ENCODE measurements at places on chromosomes 2 and 18.

GRCh38 chr2:163626639-163627109 lies 109.1 kb downstream of the FIGN start:
- no peak for DNase-seq

DNA sequence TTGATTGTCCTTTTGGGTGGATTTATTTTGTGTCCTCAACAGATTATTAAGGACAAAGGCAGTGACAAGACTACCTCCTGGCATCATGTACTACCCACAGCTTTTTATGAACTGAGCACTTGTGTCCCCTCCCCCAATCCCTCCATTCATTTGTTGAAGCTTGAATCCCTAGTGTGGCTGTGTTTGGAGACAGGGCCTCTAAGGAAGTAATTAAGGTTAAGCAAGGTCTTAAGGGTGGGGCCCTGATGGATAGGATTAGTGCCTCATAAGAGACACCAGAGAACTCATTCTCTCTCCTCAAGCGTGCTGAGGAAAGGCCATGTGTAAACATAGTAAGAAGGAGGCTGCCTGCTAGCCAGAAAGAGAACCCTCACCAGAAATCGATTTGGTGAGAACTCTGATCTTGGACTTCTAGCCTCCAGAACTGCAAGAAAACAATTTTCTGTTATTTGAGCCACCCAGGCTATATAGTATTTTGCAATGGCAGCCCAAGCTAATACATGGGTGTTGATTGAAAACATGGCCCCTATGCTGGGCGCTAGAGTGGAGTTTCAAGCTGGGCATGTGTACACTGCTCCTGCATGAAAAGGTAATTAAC lies 3.4 kb upstream of the MAP4K4 start:
- no peak for DNase-seq

DNA sequence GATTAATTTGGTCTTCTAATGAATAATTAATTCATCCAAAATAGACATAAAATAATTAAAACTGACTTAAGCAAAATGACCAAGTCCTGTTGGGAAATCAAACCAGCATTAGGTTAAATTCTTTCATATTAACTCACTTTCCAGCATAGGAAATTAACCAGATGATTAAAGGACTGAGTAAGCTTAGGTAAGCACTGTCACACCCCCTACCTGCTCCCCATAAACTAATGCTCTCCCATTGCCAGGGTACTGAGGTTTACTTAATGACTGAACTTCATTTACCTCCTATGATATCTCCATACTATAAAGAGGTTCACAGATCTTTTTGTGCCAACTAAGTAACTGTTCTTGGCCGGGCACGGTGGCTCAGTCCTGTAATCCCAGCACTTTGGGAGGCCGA lies 13.7 kb downstream of the DSC2 start:
- DNase-seq = no peak

DNA sequence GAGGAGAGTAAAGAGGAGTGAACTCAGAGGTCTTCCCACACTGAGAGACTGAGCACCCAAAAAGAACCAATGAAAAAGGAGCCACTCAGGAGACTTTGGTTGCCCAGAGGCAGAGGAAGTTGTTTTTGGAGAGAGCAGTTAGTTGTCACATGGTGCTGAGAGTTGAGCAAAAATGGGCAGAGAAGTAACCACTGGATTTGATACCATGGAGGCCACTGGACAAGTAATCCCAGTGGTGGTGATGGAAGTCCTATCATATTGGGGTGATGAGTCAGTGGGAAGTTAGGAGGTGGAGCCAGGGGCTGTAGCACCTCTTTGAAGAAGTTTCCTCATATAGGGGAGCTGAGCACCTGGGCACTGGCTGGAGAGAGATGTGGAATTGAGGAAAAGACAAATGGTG lies 235.8 kb downstream of the TPGS2 start:
- peak; percentile 31 for DNase-seq

DNA sequence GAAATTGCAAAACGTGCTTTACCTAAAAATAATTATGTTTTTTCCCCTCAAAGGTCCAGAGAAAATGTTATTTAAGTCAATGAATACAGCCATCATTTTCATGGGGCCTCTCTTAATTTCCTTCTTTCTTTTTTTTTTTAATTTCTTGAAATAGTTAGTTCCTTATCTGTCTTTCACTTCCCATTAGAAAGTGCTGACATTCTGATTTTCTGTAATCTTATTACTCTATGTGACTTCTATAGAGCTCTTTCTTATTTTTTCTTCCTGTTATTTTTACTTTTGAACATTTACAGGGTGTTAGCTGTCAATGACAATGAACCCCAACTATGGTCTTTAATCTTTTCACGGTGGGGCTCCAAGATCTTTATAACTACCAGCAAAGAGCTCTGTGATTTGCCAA lies 30.0 kb downstream of the CTLA4 start:
- DNase-seq = no peak

GRCh38 chr2:43759195-43759594 lies 14.6 kb upstream of the DYNC2LI1 start:
- DNase-seq = peak; percentile 74

- DNase-seq = no peak
Observed at GRCh38 chr2:165240916-165241315, 1.7 kb downstream of the SCN2A start.

GRCh38 chr2:183035954-183036669 lies 2.1 kb downstream of the NCKAP1 start:
- no peak for DNase-seq

GRCh38 chr2:166491461-166491860 lies 2.6 kb downstream of the SCN7A start:
- DNase-seq = no peak

DNA sequence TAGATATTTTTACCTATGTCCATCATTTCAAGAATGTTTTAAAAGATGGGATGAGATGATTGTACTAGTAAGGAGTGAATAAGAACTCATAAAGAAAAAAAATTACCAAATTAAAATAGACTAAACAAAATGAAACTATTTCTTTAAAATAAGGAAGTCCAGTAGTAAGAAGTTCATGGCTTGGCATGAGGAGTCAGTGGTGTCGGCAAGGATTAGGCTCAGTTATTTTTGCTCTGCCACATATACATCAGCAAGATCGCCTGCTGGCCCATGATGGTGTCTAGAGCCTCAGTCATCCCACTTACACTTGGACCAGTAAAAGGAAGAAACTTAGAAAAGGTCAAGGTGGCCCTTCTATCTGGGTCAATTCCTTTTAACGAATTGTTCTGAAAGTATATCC lies 300.9 kb upstream of the SLC8A1 start:
- no peak for DNase-seq

GRCh38 chr18:3610813-3611212 lies 160.8 kb downstream of the TGIF1 start:
- DNase-seq = no peak

- DNase-seq = peak; percentile 94
Observed at GRCh38 chr2:128362889-128363228, 44.2 kb upstream of the HS6ST1 start.

- DNase-seq = peak; percentile 61
Observed at GRCh38 chr18:23237524-23238151, 102.4 kb downstream of the CABLES1 start.

DNA sequence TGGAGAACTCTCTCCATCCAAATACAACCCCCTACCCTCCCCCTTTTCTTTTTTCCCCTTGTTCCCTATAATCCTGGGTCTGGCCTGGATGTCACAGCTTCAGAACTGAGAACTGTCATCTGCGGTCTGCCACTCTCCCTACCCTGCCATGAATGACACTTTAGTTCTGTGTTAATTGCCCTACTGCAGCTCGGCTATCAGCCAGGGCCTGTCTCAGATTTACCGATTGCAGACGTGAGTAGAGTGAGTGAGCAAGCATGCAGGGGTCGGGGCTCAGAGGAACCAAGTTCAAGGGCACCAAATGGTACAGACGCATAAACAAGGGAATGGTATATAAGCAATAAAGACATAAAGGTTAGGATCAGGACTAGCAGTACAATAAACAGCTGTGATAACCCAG lies 967.8 kb downstream of the BCL11A start:
- DNase-seq = no peak

DNA sequence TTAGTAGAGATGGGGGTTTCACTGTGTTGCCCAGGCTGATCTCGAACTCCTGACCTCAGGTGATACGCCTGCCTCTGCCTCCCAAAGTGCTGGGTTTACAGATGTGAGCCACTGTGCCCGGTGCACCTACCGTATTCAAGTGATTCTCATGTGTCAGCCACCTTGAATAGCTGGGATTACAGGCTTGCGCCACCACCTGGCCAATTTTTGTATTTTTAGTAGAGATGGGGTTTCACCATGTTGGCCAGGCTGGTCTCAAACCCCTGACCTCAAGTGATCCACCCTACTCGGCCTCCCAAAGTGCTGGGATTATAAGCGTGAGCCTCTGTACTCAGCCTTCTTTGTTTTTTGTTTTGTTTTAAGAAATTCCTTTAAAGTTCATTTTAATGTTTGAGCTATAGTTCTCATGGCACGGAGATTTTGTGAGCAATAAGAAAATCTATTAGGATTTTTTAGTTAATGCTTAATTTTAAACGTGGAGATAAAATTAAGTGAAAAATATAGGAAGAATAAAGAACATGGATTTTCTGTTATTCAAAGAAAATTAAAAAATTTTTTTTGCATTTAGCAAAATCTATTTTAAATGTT lies 242.6 kb downstream of the PHLPP1 start:
- peak; percentile 41 for DNase-seq

DNA sequence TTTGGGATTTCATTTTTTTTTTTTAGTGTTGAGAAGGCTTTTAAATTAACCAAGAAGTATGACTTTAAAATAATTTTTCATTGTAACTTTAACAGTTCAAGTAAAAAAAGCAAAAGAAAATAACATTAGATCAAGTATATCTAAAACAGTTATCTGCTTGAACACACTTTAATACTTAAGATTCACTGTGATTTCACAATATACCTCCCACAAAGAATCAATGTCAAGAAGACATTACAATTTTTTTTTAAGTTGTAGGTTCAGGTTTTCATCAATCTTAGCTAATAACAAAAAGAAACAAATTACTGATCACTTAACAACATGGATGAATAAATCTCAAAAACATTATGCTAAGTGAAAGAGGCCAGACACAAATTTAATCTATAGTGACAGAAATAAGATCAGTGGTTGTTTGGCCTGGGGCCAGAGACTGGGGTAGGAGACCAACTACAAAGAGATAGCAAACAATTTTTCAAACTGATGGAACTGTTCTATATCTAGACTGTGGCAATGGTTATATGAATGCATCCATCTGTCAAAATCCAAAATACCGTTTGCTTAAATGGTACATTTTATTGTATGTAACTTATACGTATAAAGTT lies 74.8 kb upstream of the FRZB start:
- DNase-seq = no peak

DNA sequence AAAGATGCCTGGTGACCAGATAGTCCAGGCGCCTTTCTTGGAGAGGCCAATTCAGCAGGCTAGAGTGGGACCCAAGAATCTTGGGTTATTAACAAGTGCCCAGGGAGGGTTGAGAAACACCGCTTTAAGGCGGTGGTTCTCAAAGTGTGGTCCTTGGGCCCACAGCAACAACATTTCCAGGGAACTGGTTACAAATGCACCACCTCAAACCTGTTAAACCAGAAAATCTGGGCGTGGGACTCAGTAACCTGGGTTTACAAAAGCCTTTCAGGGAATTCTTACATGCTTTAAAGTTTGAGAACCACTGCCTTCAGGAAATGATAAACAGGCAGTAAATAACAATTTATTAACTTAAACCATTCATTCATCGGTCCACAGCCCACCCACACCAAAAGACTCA lies 92.5 kb downstream of the SP3 start:
- DNase-seq = no peak

DNA sequence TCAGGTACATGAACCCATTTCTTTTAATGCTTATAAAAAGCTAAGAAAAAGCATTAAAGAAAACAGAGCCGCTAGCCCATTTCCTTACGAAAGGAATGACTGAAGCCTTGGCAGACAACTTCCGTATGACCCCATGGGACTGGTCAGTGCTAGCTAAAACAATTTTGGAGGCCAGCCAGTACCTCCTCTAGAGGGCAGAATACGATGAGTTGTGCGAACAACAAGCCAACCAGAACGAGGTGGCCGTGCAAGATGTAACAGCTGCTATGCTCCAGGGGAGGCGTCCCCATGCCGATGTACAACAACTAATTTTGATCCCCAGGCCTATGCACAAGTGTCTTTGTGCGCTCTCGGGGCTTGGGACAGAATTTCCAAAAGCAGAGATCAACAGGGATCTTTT lies 16.7 kb downstream of the MAP3K2 start:
- no peak for DNase-seq

DNA sequence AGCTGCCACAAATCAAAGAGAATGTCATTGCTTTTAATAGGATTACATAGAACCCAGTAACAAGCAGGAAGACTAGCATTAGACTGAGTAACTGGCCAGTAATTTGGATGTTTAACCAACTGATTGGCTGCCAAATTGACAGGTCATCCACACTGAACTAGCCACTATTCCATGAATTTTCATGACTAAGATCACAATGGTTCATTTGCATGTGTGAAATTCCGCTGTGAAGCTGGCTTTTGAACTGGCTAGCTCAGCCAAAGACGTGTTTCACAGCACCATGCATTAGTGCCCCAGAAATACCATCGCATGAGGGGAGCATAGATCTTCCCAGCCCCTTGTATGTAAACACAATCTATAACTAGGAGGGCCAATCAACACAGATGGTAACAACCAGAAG lies 649.8 kb downstream of the ARHGAP15 start:
- peak; percentile 71 for DNase-seq

DNA sequence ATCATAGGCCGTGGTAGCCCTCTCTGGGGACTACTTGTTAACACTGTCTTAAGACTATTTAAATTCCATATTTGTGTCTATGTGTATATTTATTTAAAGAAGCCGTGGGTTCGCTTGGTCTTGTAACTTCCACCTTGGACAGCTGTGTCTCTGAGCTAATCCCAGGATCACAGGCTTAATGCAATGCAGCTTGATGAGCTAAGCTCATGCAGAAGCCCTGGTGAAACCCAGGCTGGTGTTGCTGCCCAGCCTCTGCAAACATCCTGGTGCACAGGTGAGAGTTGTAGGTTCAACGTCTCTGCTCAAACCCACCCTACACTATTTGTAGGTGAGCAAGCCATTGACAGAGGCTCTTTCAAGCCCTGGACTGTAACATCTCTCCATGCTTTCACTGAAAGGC lies 211.8 kb downstream of the FAM210A start:
- DNase-seq = no peak

GRCh38 chr2:12211326-12212175 lies 465.1 kb downstream of the LPIN1 start:
- DNase-seq = no peak

DNA sequence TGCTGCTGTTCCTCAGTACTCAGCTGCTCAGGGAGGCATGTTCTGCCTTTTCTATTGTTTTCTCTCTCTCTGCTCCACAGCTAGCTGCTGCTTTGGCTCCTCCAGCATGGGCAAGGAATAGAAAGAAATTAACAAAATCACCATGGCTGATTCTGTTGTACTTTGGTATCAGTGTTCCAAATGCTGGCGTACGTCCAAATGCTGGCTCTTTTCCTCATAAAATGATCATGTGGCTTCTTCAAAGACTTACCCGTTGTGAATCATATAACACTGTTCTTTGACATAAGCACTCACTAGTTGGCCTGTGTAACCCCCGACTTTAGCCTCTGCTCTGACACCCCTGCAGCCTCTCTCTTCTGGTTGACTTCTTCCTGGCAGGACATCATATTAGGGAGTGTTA lies 547.6 kb downstream of the CPS1 start:
- no peak for DNase-seq

GRCh38 chr18:62450546-62451410 lies 72.0 kb upstream of the ZCCHC2 start:
- peak; percentile 97 for DNase-seq

GRCh38 chr2:231181860-231182512 lies 16.4 kb upstream of the ARMC9 start:
- DNase-seq = peak; percentile 80
